ENCODE measurements at places on chromosomes 3 and 15. TPM values are rescaled to one million over a fixed set of nuclear protein-coding genes. Genes with fewer than 3 reads are reported as not detected.

Gene SH2D7
- total RNA-seq: not detected

Gene SV2B
- under 0.01 TPM for total RNA-seq

Gene THRB
- total RNA-seq: 0.09 TPM

Gene SLC6A11
- total RNA-seq: not detected

Gene HCLS1
- total RNA-seq: not detected

Gene TMCO5A
- total RNA-seq: not detected

Gene GHSR
- not detected for total RNA-seq

Gene LAMB2
- 711 TPM for total RNA-seq

Gene HYKK
- total RNA-seq: 1.7 TPM

Gene SMARCC1
- total RNA-seq: 24.6 TPM

Gene GNL3
- 51.2 TPM for total RNA-seq

Gene PLIN1
- total RNA-seq: not detected

Gene FAM81A
- total RNA-seq: under 0.01 TPM

Gene TMEM266
- 0.17 TPM for total RNA-seq

Gene CLDN11
- total RNA-seq: 632 TPM

Gene HDC
- not detected for total RNA-seq

Gene DPPA4
- not detected for total RNA-seq

Gene ABHD10
- 34.4 TPM for total RNA-seq

Gene FOXB1
- not detected for total RNA-seq

Gene UBE3A
- total RNA-seq: 55.8 TPM

Gene DUOX1
- under 0.01 TPM for total RNA-seq

Gene DGKG
- total RNA-seq: 2.5 TPM

Gene ARGFX
- total RNA-seq: not detected

Gene CFAP100
- total RNA-seq: not detected

Gene CPLX3
- total RNA-seq: under 0.01 TPM

Gene MINAR1
- 0.63 TPM for total RNA-seq

Gene CYP8B1
- not detected for total RNA-seq

Gene CCR4
- not detected for total RNA-seq

Gene LDHAL6B
- total RNA-seq: not detected

Gene MEGF11
- not detected for total RNA-seq

Gene CRABP1
- total RNA-seq: not detected

Gene UROC1
- not detected for total RNA-seq

Gene MOBP
- not detected for total RNA-seq

Measured in bronchial smooth muscle cell (primary cell).